ENCODE measurements at places on chromosomes 11 and 22.

- no peak for DNase-seq
Measured at GRCh38 chr22:46907241-46908215, 145.1 kb downstream of the TBC1D22A start.

GRCh38 chr11:21385669-21386440, 716.5 kb downstream of the NELL1 start:
- no peak for DNase-seq

DNA sequence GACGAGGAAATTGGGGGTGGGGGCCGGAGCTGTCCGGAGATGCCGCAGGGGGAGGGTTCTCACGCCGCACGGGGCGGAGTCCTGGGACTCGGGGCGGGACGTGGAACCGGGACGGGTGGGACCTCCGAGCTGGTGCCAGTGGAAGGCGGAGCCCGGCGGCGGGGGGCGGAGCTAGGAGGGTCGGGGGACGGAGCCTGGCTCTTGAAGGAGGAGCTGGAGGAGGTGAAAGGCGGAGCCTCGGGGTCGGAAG, 271 bp downstream of the FKBP2 start:
- DNase-seq = no peak

DNA sequence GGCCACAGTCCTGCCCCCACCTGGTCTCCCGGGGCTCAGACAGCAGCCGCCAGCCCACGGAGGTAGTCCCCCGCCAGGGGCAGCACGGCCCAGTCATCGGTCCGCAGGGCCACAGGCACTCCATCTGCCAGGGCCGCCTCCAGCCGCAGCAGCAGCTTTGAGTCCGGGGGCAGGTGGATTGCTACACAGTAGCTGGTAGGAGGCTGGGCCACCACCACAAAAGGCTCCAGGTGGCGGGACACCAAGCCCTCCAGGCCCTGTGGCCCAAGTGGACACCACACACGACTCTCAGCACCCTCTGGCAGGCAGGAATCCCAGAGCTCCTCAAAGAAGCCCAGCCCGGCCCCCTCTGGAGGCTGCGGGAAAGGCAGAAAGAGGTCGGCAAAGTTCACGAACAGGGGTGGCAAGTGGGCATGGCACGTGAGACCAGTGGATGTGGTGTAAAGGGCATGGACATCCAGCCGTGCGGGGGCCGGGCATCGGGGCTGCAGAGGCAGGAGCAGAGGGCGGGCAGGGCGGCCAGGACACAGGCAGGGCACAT, 2.9 kb downstream of the AP5B1 start:
- DNase-seq = no peak

DNA sequence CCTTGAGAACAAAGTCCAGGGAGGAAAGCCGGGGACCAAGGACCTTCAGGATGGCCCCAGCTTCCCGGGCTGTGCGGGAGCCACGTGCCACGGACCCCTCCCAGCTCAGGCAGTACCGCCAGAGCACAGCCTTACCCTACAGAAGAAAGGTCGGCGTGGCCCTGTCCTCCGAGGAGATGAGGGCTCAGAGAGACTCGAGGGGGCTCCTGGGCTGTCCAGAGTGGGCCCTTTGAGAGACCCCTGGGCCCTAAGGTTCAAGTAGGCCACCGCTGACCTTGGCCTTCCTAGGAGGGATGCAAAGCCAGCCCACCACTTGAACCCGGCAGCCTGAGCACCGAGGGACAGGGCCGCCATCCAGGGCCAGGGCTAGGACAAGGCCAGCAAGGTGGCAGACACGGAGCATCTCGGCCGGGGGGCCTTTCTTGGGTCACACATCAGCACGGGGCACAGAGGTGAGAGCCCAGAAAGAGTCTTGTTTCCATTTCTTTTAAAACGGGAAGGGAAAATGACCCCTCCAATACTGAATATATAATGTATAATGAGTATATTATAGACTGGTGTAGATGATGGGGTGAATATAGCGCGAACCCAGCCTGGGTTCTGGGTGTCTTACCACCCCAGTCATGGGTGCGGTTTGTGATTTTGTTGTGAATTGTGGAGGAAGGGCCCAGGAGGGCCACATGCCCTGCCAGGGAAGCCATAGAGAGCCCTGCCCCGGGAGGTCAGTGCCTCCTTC, 34.4 kb upstream of the PPARA start:
- no peak for DNase-seq

DNA sequence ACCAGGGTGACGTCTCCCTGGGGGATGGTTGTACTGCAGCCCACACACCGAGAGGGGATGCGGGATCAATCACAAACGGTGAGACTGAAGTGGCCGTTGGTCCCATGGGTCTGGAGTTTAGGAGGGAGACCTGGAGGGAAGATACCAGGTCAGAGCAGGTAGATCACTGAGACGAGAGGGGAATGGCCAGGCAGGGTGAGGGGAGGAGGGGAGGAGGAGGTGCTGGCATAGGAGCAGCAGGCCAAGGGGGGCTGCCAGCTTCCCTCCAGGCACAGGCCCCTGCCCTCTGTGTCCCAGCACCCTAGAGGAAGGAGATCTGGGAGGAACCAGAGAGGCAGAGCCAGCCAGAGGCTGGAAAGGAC, 7.0 kb downstream of the MAPK8IP2 start:
- no peak for DNase-seq

DNA sequence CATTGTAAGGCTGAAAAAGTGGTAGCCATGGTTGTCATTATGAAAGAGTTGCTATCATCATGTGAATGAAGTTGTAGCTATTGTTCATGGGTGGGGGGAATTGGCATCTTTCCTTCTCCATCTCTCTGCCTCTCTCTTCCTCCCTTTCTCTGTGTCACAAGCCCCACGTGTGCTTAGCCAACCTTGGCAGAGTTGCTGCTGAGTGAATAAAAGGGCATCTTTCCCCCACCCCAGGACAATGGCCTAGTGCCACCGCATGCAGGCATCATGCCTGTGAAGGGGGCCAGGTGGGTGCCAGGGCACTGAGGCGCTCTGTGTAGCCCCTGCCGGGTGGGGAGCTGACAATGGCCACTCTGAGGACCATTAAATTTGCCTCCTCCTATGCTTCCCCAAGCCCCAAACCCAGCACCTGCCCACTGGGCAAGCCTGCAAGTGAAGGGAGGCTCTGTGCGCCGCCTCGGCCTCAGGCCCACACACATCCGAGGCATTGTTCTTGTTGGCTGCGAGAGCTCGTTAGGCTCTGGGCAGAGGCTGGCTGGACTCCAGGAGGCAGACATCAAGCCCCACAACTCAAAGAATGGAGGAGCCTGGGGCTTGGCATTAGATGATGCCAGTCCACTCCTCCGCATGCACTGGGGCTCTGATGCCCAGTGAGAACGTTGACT, 103.9 kb downstream of the SEZ6L start:
- no peak for DNase-seq

DNA sequence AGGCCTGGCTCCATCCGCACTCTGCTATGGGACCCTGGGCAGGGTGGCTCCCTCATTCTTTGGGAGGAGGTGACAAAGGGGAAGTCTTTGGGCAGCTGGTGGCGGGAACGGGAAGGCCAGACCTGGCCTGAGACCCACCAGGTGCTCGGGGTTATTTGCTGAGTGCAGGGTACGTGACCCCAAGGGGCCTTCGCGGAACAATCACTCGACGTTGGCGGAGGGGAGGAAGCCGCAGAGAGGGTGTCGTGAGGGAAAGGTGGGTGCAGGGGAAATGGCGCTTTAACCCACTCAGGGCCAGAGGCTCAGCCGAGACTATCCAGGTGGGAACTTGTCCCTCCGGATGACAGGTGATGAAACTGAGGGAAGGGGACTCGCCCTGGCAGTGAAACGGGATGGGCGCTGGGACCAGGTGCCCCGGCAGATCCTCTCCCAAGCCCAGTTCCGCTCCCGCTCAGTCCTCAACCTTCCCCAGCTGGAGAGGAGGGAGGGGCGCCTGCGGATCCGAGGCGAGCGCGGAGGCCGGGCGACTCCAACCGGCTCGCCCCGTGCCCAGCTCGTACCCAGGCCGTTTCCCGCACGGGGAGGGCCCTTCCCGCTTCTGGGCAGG, 911 bp downstream of the A4GALT start:
- peak; percentile 72 for DNase-seq

GRCh38 chr11:79369055-79369454, 71.8 kb downstream of the TENM4 start:
- DNase-seq = no peak

GRCh38 chr11:78893996-78894395, 319.3 kb upstream of the NARS2 start:
- DNase-seq = no peak

GRCh38 chr11:27635567-27636037, 64.7 kb downstream of the BDNF start:
- DNase-seq = no peak

GRCh38 chr11:46290598-46291309, 13.3 kb downstream of the CREB3L1 start:
- no peak for DNase-seq

- DNase-seq = peak; percentile 36
Measured at GRCh38 chr22:37020192-37020479, 594 bp downstream of the MPST start.

DNA sequence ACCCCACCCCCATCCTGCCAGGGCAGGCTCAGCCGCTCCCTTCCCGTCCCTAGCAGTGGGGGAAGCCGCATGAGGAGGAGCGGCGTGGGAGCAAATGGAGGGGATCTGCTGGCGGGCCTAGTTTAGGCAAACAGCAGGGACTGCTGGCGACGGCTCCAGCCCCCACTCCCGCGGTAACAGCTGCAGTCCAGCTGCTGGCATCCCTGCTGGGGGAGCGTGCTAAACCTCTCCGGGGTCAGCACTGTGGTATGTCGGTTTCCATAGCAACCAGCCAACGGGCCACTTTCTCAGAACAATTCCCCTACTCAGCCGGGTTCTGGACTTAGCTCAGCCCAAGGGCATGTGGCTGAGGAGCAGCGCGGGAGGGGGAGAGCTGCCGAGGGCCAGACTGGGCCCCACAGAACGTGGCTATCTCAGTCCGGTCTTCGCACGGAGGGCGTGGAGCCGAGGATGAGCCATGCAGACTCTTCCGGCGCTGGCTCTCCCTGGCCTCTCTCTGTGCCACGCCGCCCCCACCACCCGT, 98.8 kb downstream of the PKNOX2 start:
- DNase-seq = no peak

GRCh38 chr11:70271649-70271953, 1.1 kb downstream of the PPFIA1 start:
- DNase-seq = no peak

DNA sequence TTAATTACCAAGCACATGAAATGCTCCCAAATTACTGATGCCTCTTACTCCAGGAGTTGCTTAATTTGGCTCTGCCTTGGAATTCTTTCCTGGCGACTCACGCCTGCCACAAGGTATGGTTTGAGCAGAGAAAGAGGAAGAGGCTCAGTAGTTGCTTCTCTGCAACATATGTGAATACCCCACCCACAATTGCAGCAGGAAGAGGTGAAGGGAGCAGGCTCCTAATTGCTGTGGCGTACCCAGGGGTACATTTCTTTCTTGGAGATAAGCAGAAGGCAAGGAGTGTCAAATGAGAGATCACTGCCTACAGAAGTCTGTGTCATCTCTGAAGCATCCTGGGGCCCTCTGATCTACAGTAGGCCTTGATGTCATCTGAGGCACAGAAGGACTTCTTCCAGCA, 10.6 kb upstream of the NNMT start:
- no peak for DNase-seq

DNA sequence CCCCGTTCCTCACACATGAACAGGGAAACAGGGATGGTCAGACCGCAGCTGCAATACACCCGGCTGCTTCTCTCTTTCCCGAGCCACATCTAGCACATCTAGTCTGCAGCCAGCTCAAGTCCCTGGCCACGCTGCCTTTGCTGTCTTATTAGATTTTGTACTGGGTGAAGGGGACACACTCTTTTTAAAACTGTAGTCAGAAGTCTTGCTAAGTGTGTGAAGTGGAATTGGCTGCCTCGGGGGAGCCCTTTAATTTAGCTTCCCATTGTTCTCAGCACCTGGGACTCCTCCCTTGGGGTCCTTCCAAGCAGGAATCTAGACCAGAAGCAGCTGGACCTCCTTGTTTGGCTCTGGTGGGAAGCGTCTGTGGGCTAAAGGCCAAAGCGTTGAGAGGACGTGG, 420.0 kb downstream of the CTTN start:
- DNase-seq = no peak

DNA sequence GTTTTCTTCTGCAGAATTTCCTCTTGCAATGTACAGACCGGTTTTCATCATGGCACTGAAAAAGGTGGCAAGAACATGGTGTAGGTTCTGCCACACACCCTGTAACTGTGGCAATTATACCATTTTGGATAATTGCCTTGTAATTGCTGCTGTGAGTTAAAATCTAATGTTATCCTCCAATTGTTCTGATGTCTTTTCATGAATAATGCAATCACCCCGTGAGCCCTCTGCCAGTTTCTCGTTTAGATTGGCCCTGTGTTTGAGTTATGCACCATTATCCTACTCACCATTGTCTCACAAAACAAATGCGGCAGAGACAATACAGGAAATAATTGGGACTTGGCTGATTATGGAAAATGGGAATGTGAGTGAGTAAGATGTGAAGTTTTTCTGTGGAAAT, 61.8 kb upstream of the MTNR1B start:
- DNase-seq = no peak

- DNase-seq = no peak
Measured at GRCh38 chr22:22926370-22927195, 39.0 kb downstream of the IGLL5 start.

- DNase-seq = no peak
Measured at GRCh38 chr11:119745776-119746535, 17.0 kb upstream of the NECTIN1 start.

DNA sequence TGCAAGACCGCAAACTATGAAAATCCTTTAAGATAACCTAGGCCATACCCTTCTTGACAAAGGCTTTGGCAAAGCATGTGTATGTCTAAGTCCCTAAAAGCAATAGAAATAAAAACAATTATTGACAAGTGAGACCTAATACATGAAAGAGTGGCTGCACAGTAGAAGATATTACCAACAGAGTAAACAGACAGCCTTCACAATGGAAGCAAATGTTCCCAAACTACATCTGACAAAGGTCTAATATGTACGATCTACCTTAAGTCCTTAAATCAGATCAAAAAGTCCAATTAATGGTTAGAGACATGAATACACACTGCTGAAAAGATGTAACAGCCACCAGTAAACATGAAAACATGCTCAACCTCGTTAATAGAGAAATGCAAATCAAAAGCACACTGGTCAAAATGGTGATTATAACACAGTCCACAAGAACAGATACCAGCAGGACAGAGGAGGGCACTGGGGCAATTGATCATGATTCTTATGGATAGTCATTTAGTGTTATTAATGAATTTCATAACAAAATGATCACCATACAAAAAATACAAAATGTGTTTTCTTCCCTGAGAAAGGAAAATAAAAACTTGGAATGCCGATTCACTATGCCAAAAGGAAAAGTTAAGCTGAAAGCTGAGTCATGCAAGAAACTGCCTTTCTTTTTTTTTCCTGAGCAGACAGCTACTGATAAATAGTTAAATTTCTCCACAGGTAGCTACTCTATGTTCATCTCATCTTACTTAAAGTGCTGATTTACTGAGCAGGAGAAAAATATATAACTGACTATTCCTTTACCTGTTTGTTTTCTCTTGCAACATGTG, 102.6 kb upstream of the VPREB1 start:
- no peak for DNase-seq

- DNase-seq = no peak
Measured at GRCh38 chr11:72354356-72355115, 79.8 kb downstream of the CLPB start.

GRCh38 chr11:33362051-33362910, 105.1 kb downstream of the HIPK3 start:
- DNase-seq = peak; percentile 74

- DNase-seq = no peak
Measured at GRCh38 chr11:27179334-27179733, 138.7 kb downstream of the BBOX1 start.

Measured in OCI-LY7 (cell line).